ENCODE measurements at places on chromosomes 1 and 21.

DNA sequence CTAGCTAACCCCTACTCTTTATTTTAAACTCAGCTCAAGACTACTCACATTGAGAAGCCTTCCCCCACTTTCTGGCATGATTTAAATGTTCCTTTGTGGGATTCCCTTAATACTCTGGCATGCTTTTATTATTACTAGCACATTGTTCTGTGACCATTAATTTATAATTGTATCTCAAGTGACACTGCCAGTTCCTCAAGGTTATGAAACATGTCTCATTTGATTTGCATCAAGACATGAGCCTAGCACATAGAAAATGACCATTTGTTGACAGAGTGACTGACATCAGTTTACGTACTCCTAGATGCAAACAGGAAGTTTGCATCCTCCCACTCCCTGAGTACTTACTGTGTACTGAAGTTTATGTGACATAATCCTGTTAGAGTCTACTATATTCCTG, 15.2 kb downstream of the RGS4 start:
- no peak for DNase-seq

- no peak for DNase-seq
Observed at GRCh38 chr1:156128308-156128653, 13.8 kb downstream of the LMNA start.

GRCh38 chr21:43933199-43933598, 68.2 kb downstream of the AGPAT3 start:
- DNase-seq: no peak

GRCh38 chr1:208782186-208782585, 538.0 kb upstream of the PLXNA2 start:
- DNase-seq: no peak

DNA sequence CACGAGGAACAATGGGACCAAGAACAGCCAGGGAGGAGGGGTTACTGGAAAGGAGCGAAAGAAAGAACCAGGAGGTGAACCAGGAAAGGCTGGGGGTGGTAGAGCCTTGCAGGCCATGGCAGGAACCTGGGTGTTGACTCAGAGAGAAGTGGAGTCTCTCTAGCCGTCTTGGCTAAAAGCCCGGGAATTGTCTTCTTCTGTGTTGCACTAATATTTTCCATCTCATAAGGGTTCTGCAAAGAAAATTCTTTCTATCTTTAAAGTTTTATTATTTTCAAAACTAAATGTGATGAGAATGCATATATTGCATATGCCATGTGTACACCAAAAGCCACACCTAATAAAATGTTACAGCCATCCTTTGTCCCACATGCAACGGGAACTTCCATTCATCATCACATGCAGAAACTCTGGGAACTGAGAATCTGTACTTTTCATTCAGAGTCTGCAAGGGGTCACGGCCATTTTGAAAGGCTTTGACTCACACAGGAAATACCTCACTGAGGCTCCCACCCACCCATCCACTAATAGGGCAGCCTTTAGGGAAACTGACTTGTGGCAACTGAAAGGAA, 38.0 kb downstream of the ERG start:
- DNase-seq: no peak
